ENCODE measurements at places on chromosomes 6 and 20.

DNA sequence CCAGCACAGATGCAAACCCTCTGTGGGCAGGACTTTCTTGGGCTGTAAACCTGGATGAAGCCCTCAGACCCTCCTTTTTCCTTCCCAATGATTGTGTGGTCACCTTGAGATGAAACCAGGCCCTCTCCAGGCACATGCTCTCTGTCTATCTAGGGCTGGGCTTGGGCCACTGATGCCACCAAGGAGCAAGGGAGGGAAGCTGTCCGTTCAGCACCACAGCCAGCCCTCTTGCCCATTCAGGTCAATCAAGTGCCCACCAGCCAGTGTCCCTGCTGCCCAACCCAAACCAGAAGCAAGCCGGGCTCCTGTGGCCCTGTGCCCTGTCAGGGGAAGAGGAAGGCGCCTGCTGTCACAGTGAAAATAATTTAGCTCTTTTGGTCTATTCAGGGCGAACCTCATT is 8.0 kb downstream of the STMN3 start:
- no peak for DNase-seq

DNA sequence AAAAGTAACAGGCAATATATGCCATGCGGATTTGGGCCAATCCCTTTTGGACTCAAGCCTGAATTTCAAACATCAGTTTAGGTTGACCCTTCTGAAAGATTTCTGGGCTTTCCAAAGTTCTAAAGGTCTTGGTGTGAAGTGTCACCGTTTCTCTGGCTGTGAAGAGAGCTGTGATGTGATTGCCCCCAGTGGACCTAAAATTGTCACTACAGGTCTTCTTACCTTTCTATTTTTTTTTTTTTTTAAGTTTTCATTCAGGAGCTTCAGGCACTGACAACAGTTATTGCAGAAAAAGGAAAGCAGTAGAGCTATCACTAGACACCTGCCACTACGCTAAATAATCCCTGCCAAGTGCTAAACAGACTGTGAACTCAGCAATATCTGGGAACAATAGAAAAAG is 75.7 kb upstream of the OPRM1 start:
- no peak for DNase-seq

GRCh38 chr6:145783796-145784195 is 30.8 kb downstream of the FBXO30 start:
- no peak for DNase-seq

- no peak for DNase-seq
Measured at GRCh38 chr6:32666420-32667300, at the start of gene HLA-DQB1. Gene HLA-DQB1, minus strand, starts transcription at chr6:32666657. Its CDS starts 50 bp downstream, at chr6:32666607.

- no peak for DNase-seq
Measured at GRCh38 chr6:7467007-7467897, 74.2 kb upstream of the DSP start.

DNA sequence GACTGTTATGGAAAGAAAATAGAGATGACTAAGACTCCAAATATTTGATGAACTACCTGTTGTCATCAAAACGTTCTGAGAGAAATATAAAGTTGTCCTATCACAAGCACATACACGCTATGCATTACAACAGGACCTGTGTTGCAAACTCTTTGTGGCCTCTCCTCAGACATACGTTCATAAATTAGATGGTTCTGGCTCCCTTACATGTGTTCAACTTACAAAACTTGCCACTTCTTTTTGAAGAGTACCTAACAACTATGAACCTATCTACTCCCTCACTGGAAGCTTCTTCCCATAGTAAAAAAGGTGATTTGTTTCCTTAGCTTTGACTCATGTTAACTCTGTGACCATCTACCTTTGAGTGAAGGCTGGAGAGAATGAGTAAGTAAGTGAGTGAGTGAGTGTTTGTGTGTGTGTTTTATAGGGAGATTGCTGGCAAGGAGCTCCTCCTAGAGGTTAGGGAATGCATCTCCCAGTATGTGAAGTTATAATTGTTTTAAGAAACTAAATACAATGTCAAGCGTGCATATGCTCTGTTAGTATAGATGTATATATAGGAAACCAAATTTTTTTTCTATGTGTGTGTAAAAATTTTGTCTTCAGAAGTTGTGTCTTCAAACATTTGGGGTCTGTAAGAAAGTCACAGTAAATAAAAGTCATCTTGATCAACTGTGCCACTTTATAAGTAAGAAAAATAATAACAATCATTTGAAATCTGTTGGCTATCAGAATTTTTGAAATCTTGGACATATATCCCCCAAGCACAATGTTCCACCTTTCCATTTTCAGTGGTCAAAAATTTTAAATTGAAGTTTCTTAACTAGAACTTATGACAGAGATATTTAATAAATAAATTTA is 1211.1 kb upstream of the GJE1 start:
- DNase-seq: peak; percentile 88

- DNase-seq: no peak
Measured at GRCh38 chr6:68756454-68757375, 121.6 kb downstream of the ADGRB3 start.

DNA sequence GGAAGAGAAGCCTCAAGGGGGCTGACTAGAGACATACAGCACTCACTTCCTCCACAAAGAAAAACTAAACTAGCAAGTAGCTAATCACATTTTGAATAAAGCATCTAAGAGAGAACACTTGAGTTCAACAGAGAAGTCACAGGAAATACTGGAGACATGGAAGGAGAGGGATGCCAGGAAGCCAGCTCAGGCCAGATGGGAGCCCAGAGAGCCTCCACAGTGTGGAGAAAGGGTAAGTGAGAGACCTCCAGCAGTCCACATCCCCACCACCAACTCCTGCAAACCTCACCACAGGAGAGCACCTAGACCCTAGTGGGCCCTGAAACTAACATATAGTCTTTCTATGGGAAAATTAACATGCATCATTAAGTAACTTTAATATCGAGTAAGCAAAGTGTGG is 79.2 kb downstream of the EPM2A start:
- no peak for DNase-seq

GRCh38 chr6:169452117-169452868 is 198.6 kb upstream of the THBS2 start:
- DNase-seq: peak; percentile 59

DNA sequence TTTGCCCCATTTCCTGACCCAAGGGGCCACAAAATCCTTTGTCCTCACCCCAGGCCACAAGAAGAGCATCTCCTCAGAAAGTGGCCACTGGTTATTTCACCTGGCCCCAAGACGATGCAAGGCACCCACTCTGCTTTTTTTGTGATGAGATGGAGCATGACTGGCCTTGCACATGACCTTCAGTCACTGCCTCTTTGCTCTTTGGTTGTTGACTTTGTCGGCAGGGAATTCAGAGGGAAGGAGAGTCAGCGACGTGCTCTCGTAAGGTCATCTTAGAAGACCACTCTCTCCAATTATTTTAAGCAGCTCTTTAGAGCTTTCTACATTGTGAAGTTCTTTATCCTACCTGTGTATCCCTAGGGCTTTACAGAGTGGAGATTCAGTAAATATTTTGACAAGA is 306.7 kb downstream of the PLCB1 start:
- DNase-seq: no peak

- no peak for DNase-seq
Measured at GRCh38 chr20:61480158-61480825, 228.2 kb downstream of the CDH4 start.

DNA sequence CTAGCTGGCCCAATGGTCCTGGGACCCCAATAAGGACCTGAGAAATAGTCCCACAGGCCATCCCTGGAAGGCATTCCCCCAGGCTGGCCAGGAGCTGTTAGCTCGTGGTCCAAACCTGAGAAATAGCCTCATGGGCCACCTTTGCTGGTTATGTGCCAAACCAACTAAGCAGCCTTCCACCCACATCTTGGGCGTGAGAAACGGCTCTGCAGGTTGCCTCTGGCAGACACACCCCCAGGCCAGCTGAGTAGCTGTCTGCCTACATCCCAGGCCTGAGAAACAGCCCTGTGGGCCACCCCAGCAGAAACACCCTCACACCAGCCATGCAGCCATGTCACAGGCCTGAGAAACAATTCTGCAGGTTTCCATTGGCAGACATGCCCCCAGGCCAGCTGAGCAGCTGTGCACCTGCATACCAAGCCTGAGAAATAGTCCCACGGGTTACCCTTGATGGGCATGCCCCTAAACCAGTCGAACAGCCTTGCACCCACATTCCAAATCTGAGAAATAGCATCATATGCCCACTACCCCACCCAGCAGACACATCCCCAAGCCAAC is 567.8 kb upstream of the ID4 start:
- no peak for DNase-seq

GRCh38 chr20:31516651-31517050 is 2.4 kb downstream of the HM13 start:
- DNase-seq: no peak

- no peak for DNase-seq
Measured at GRCh38 chr20:20368418-20369249, 730 bp downstream of the INSM1 start.

- no peak for DNase-seq
Measured at GRCh38 chr6:109816452-109817374, 125.6 kb downstream of the FIG4 start.

DNA sequence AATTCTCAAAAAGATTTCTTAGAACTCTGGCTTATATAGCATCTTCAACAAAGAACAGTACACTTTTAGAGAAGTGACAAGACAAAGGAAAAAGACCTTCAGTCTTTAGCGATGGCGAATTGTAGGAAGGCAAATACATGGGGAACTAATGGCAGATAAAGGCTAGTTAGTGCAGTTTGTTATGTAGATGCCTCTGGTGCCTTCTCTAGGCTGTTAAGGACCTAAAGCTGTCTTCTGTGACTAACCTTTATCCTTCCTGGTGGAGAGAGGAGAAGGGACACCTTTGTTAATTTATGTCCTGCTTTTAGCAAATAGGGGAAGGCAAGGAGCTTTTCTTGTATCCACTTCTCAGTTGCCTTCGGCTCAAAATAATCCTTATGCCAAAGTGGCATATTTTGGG is 7.2 kb downstream of the ANKRD6 start:
- no peak for DNase-seq

DNA sequence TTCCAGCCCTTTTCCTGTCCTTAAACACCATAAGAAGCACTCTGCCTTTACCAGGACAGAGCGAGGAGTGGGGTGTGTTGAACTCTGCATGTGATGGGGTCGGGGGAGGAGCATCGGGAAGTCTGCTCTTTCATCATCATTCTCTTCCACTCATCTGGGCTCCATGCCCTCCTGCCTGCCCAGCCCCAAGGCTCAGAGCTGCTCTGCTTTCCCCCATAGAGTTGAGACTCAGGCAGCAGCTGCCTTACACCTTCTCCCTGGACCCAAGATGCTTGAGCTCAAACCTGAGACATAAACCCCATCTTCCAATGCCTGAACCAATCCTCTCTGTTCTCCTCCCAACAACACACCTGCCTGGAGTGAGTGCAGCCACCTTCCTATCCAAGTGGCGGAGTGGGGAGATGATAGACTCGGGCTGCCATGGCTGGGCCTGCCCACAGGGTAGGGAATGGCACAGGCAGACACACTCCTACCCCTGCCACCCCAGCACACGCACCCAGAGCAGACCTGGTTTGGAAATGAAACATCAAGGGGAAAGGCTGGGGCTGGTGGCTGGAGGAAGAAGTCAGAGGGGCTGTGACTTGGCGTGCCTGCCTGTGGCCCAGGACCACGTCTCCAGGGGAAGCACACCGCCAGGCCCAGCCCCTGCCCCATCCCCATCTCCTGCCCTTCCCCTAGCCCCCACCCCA is 28.4 kb downstream of the TFEB start:
- peak; percentile 44 for DNase-seq

- peak; percentile 20 for DNase-seq
Measured at GRCh38 chr6:4404415-4404814, 269.0 kb upstream of the ECI2 start.
